ENCODE measurements at places on chromosomes 2 and 18.

DNA sequence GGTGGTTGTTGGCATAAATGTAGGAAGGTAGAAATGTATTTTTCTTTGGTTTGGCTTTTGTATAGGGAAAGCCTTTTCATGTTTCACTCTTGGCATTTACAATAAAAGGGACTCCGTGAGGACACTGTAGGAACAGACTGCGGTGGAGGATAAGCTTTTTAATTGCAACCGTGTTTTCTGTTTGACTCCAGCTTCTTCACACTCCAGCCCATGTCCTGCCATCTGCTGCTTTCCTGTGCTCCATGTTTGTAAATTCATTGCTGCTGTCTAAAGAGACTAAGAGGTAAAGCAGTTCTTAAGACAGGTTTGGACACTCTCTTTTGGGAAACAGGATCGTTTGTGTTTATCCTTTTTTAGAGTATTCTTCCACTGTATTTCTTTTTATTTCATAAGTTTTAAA is 33.3 kb downstream of the WDR75 start:
- H3K4me1 ChIP-seq = no peaks in the 10 kb centered on the region
- H3K36me3 ChIP-seq = peaks cover 17% of the 10 kb centered on the region
- no peak overlapping the region for H3K4me3 ChIP-seq
- DNase-seq = no peak
- H3K27me3 ChIP-seq = no peaks in the 10 kb centered on the region

- peaks cover 7% of the 10 kb centered on the region for H3K36me3 ChIP-seq
- peaks cover 81% of the 10 kb centered on the region for H3K4me1 ChIP-seq
- H3K4me3 ChIP-seq = no peak overlapping the region
- no peaks in the 10 kb centered on the region for H3K27me3 ChIP-seq
- peak overlapping the region; percentile 78 for H3K27ac ChIP-seq
Observed at GRCh38 chr18:58896734-58897508, 32.2 kb downstream of the ZNF532 start.

GRCh38 chr2:228983700-228984099 is 287.4 kb downstream of the PID1 start:
- H3K4me1 ChIP-seq = no peaks in the 10 kb centered on the region
- no peak overlapping the region for H3K27ac ChIP-seq
- DNase-seq = no peak
- no peaks in the 10 kb centered on the region for H3K27me3 ChIP-seq

- H3K36me3 ChIP-seq = no peaks in the 10 kb centered on the region
- H3K4me1 ChIP-seq = no peaks in the 10 kb centered on the region
- DNase-seq = no peak
- H3K4me3 ChIP-seq = no peak overlapping the region
- no peaks in the 10 kb centered on the region for H3K27me3 ChIP-seq
- H3K27ac ChIP-seq = no peak overlapping the region
Observed at GRCh38 chr2:13694673-13695072, 937.8 kb upstream of the LRATD1 start.

DNA sequence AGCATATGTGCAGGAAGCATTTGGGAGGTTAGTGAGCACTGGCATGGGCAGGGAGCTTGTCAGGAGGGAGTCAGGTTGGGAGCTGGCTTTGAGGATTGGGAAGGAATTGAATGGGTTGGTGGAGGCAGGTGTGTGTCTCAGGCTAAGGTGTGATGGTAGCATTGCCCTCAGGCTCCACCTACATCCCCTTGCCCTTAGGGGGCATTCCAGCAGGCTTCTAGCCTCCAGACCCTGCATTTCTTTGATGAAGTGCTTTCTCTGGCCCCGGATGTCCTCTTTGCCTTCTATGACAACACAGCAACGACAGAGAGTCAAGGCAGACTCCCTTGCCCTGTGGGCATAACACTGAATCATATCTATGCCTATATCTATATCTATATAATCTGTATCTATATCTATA is 13.5 kb downstream of the RHBDD1 start:
- H3K4me1 ChIP-seq = no peaks in the 10 kb centered on the region
- H3K27ac ChIP-seq = no peak overlapping the region
- H3K36me3 ChIP-seq = no peaks in the 10 kb centered on the region
- no peak for DNase-seq
- H3K4me3 ChIP-seq = no peak overlapping the region
- no peaks in the 10 kb centered on the region for H3K27me3 ChIP-seq

GRCh38 chr18:36075862-36076587 is 8.7 kb upstream of the RPRD1A start:
- H3K27me3 ChIP-seq = no peaks in the 10 kb centered on the region
- H3K4me1 ChIP-seq = no peaks in the 10 kb centered on the region
- no peak overlapping the region for H3K27ac ChIP-seq
- H3K4me3 ChIP-seq = no peak overlapping the region
- no peak for DNase-seq

DNA sequence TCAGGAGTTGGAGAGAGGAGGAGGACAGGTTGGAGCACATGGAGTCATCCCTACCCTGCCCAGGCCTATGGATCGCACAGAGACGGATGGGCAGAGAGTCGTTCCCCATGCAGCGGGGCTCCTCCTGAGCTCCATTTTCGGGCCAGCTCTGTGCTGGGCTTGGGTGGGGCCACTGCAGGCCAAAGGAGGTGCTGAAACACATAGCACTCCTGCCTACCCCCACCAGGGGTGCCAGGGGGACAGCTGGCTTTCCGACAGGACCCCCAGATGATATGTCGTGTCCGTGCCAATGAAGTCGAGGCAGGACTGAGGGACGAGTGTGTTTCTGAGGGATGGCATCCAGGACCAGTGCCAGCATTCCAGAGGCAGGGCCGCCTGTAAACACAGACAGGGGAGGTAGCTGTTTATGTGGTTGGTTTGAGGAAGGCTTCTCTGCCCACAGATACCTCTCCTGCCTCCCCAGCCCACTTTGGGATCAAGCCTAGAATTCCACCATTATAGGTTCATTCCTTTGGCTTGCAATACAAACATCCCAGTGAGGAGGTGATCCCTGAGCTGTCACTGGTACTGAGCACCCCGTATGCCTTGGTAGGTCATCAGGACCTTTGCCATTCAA is 116.6 kb downstream of the GLI2 start:
- no peak overlapping the region for H3K4me3 ChIP-seq
- no peak overlapping the region for H3K27ac ChIP-seq
- peaks cover 10% of the 10 kb centered on the region for H3K4me1 ChIP-seq
- H3K27me3 ChIP-seq = no peaks in the 10 kb centered on the region
- no peaks in the 10 kb centered on the region for H3K36me3 ChIP-seq
- DNase-seq = no peak

GRCh38 chr2:120599656-120600055 is 136.0 kb upstream of the GLI2 start:
- no peak overlapping the region for H3K4me3 ChIP-seq
- no peak for DNase-seq
- peaks cover 14% of the 10 kb centered on the region for H3K4me1 ChIP-seq
- H3K27me3 ChIP-seq = no peaks in the 10 kb centered on the region

GRCh38 chr2:234245945-234246344 is 195.4 kb downstream of the SPP2 start:
- no peak overlapping the region for H3K27ac ChIP-seq
- H3K4me3 ChIP-seq = no peak overlapping the region
- no peaks in the 10 kb centered on the region for H3K4me1 ChIP-seq
- H3K27me3 ChIP-seq = no peaks in the 10 kb centered on the region

GRCh38 chr18:75170022-75170789 is 38.7 kb downstream of the PTGR3 start:
- H3K4me3 ChIP-seq = no peak overlapping the region
- no peaks in the 10 kb centered on the region for H3K36me3 ChIP-seq
- H3K27me3 ChIP-seq = no peaks in the 10 kb centered on the region

Data from thoracic aorta (tissue), 2 donors.